Coronary artery (tissue), 2 donors: ENCODE measurements at places on chromosomes 11 and 22.
A peak's percentile ranks its signal among the peaks of the same experiment; 100 is the strongest.

GRCh38 chr11:126930091-126930841, 70.3 kb downstream of the KIRREL3 start:
- peak; percentile 11 for DNase-seq

DNA sequence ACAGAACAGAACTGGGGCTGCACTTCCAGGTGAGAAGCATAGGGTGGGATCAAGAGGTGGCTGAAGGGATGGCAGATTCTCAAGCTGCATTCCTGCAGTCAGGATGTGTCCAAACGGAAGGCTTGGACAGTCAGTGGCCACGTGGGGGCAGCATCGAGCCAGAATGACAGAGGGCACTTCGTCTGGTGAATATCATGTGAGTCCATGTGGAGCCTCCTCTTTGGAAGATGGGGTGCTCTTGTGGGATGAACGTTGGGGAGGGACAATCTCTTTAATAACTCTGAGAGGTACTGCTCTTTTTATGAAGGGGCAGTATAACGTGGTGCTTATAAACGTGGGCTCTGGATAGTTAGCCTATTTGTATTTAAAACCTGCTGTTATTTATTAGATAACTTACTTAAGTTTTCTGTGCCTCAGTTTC, 154.9 kb upstream of the NAV2 start:
- peak; percentile 76 for DNase-seq

DNA sequence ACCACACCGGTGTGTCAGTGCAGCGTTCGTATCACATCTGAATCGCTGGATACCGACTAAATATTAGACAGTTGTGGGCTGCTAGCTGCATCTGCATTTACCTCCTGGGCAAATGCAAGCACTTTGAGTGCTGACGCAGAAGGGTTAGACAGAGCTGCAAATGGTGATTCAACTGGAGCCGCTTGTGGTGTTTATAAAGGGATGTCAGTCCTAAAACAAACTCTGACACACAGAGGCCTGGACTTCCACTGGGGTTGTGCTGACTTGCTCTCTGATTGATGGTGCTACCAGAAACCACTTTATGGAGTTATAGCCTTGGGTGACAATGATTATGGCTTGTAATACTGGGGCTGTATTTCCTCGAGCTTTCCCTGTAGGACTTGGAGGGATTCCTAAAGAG, 374.4 kb downstream of the NTM start:
- DNase-seq: no peak

DNA sequence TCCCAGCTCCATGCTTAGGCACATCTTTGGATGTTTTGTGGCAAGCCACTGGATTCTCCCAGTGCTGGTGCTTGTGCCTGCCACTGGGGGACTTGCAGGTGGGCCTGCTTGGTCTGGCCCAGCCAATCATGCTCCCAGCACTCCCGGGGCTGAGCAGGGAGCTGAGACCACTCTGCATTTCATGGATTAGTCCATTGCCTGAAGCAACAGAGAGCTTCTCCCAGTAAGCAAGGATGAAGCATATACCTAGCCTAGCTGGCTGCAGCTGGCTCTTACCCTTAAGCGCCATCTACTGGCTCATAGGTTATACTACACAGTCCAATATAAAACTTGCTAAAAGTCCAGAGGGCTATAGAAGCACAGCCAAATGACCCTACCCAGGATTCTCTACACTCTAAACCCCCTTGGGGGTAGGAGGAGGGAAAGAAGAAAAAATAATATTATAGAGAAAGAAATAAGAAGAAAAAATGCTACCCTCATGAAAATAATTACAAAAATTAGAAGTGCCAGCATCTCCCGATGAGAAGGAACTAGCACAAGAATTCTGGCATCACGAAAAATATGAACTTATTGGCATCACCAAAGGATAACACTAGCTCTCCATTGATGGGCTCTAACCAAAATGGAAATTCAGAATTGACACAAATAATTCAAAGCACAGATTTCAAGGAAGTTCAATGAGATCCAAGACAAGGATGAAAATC, 275.3 kb downstream of the C11orf87 start:
- DNase-seq: no peak

DNA sequence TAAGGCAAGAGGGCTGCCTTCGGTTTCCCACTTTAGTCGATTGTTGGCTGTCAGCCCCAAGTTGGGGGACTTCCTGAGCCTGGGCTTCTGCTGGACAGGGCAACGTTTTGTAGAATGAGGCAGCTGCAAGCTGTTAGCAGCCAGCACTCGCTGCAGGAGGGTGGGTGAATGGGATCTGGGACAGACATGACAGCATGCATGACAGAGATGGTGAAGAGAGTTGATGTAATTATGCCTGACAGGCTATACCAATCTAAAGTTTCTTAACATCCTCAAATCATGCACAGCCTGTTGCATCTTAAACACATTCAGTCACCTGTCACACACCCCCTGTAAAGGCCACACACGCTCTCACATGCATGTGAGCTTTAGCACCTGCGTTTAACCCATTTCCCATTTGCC, 49.2 kb downstream of the CWC15 start:
- no peak for DNase-seq

DNA sequence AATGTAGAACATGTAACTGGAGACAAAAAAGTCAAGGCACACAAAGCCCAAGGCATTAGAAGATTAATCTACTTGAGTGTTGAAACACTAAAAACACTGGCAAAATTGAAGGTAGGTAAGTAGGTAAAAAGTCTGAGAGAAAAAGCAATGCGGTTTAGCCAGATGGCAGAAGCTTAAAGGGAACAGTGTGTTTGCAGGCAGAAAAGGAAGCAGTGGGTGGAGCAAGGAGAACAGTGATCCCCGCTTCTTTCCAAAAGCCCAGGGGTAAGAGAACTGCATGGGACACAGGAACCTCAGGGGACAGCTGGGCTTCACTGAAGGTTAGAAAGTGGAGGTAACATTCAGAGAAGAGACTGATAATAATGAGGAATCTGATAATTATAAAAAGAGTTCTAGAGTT, 16.0 kb downstream of the MRE11 start:
- DNase-seq: no peak

GRCh38 chr11:61896665-61897386, 5.5 kb upstream of the FADS3 start:
- DNase-seq: no peak

GRCh38 chr11:120522736-120523135, 11.2 kb downstream of the GRIK4 start:
- DNase-seq: no peak

DNA sequence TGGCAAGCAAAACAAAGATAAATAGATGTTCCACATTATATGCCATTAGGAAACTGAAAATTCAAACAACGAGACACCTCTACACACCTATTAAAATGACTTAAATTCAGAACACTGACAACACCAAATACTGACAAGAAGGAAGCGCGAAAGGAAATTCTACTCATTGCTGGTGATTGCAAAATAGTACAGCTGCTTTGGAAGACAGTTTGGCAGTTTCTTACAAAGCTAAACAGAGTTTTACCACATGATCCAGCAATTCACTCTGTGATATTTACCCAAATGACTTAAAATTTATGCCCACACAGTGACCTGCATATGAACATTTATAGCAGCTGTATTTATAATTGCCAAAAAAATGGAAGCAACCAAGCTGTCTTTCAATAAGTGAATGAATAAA, 232.6 kb downstream of the CASP12 start:
- no peak for DNase-seq

DNA sequence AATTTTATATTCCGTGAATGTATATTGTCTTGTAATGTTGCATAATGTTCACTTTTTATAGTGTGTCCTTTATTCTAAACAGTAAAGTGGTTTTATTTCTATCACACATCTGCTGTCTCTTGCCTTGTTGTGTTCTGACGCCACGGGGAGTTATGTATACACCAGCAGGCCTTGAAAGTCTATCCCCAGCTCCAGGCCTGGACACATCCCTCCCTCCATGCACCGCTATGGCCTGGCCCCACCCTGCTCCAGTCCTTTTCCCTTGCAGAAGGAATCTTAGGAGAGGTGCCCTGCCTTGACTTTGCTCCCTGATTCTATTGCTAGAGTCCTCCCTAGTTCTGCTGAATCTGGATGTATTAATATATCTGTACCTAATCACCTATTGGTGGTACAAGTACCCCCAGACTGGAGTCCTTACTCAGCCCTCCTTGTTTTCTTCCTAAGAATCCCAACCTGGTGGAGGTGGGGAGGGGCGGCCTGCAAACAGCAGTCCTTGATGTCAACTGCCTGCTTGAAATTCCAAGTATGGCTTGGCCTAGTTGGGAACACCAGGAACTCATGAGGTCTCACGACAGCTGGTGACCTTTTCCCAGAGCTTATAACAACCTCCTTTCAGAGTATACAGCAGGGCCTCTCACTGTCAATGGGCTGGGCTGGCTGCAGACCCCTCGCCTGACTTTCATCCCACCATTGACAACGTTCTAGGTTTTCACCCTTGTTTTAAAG, 61.6 kb downstream of the TIMP3 start:
- DNase-seq: no peak

DNA sequence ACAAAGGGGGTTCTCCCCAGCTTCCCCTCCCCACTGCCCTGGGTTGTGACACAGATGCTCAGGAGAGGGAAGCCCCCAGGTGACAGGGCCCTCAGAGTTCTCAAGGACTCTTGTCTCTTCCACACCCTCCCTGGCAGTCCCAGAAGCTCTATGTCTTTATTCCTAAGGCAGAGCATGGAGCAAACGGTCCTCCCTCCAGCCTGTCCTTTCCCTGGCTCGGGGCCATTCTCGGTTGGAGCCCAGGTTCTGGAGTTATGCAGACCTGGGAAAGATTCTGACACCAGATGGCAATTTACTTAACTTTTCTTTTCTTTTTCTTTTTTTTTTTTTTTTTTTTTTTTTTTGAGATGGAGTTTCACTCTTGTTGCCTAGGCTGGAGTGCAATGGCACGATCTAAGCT, 186.6 kb downstream of the CEP164 start:
- DNase-seq: no peak

DNA sequence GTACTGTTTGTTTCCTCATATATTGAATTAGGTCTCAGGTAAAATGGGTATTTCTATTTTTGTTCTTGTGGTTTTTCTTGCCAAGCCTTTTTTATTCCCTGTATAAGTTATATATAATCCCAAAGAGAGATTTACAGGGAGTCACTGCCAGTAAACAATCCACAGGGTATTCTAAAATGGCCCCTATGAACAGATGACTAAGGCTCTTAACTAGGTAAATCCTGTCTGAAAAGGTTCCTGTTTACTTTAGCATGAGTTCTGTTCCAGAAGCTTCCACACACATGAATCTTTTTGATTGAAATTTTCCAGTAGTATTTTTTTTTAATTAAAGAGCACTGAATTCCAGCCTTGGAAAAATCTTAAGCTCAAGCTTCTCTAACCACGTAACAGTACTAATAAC, 552.8 kb upstream of the CCDC179 start:
- DNase-seq: no peak

DNA sequence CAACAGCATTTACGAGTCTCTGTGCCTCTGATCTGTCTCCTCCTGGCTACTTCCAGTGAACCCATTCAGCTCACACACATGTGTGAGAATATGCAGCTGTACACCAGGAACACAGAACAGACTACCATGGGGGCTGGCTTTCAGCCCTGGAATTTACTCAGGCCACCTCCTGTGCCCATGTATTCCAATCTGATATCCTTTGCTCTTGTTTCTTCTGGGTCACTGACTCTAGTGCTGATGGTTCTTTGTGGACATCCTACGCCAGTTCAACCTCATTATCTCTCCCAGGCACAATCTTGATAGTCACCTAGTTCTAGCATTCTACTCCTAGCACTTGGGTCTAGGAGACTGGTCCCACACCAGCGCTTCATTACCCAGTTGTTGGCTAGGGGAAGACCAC, 23.0 kb upstream of the ZC3H12C start:
- no peak for DNase-seq

DNA sequence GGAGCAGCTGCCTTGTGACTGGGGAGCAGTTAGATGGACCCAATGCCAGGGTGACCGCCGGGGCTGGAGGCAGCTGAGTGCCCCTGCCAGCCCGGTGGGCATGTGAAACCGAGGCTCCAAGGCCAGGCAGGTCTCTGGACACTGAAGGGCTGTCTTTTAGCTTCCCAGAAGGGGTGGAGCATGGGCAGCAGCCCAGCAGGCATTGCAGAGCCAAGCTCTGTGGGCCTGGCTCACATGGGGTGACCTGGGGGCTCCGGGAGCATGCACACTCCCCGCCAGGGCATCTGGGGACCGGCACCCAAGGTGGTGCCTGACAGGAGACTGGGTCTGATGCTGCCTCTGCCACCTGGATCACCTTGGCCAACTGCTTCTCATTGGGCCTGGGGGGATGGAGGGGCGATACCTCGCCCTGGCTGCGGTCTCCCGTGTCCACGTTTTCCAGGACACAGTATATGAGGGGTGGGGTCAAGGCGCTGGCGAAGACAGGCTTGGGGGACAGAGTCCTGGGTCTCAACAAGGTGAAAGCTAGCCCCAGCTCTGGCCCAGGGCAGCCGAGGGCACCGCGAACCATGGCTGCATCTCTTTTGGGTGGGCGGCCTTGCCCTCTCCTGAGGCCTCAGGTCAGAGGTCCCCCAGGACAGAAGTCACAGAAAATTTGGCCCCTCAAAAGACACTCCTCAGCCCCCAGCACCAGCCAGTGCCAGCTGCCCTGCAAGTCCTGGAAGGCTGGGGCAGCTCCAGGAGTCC, 3.5 kb downstream of the INS start:
- DNase-seq: no peak

- DNase-seq: no peak
These were observed 162.7 kb downstream of the BARX2 start for GRCh38 chr11:129538323-129538722.

DNA sequence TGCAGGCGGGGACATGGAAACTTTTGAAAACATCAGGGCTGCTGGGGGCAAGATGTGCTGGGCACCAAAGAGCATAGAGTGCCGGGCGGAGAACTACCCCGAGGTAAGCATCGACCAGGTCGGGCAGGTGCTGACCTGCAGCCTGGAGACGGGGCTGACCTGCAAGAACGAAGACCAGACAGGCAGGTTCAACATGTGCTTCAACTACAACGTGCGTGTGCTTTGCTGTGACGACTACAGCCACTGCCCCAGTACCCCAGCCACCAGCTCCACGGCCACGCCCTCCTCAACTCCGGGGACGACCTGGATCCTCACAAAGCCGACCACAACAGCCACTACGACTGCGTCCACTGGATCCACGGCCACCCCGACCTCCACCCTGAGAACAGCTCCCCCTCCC, 19.4 kb downstream of the MUC5B start:
- DNase-seq: no peak

- no peak for DNase-seq
These were observed 2.8 kb downstream of the THRSP start for GRCh38 chr11:78066471-78066870.

DNA sequence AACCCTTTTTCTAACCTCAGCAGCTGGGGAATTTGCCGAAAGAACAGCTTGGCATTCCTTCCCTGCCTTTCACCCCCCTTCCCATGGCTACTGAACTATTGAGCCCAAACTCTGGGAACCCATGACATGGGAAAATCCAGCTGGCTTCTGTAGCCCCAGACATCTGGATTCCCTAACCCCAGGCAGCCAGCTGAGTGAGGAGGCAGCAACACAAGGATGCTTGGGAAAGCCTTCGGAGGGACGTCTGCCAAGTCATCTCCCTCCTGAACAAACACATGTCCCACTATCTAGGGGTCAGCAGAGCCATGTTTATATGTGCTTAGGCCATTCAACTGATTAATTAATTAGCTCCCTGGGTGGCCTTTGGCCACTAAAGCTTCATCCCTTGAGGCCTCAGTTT, 21.6 kb downstream of the LRRC55 start:
- DNase-seq: no peak

- DNase-seq: no peak
These were observed 36.6 kb downstream of the TMEM45B start for GRCh38 chr11:129852125-129852740.

- no peak for DNase-seq
These were observed 598.2 kb upstream of the ANO3 start for GRCh38 chr11:25733777-25734176.

GRCh38 chr22:36277482-36278291, 24.8 kb downstream of the APOL1 start:
- no peak for DNase-seq
